H9 (cell line): ENCODE measurements at places on chromosomes 6 and 20.

DNA sequence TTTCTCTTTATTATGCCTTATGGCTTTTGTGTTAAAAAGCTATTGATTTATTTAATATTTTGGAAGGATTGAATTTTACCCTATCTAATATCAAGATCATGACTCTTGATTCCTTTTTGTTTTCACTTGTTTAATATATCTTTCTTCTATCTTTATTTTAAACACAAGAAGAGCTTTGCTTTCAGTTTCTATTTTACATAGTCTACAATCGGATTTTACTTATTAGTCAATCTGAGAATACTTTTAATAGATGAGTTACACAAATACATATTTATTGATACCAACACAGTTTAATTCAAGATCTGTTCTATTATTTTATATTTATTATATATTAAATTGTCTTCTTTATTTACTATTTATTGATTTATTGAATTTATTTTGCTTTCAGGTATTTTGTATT lies 218.8 kb downstream of the ESR1 start:
- DNase-seq = no peak

GRCh38 chr6:3337521-3338350 lies 79.0 kb downstream of the PSMG4 start:
- no peak for DNase-seq

DNA sequence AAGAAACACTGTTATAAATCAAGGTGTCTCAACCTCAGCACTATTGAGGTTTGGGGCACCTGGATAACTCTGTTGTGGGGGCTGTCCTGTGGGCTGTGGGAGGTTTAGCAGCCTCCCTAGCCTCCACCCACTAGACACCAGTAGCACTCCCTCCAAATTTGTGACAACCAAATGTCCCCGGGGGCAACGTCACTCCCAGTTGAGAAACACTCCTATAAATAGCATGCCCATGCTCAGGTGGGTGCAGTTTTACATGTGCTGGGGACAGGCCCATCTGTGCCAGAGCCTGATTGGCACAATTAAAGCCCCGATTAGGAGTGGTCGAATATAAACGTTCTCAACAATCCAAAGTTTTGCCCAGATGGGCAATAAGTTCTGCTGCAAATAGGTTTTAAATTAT lies 78.9 kb downstream of the FAM50B start:
- DNase-seq = no peak

DNA sequence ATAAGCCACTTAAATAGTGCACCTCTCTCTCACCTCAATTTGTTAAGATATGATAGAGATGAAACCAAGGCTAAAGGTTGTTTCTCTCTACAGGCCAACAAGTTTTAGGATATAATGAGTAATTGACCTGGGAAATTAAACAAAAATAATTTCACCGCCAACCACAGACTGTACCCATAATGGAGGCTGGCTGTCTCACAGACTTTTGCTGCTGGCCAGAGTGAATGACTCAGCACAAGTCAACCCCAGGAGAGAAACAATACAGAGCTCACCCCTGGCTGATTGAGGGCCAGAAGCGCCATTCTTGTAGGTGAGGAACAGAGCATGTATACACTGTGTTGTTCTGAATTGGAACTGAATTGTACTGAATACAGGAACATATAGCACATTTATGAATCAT lies 99.9 kb downstream of the CAP2 start:
- DNase-seq = no peak

- peak; percentile 44 for DNase-seq
Observed at GRCh38 chr6:53741034-53741823, 53.6 kb upstream of the LRRC1 start.

- DNase-seq = no peak
Observed at GRCh38 chr20:57229490-57229889, 37.0 kb downstream of the BMP7 start.

- no peak for DNase-seq
Observed at GRCh38 chr6:111722179-111722731, 116.6 kb upstream of the TRAF3IP2 start.

DNA sequence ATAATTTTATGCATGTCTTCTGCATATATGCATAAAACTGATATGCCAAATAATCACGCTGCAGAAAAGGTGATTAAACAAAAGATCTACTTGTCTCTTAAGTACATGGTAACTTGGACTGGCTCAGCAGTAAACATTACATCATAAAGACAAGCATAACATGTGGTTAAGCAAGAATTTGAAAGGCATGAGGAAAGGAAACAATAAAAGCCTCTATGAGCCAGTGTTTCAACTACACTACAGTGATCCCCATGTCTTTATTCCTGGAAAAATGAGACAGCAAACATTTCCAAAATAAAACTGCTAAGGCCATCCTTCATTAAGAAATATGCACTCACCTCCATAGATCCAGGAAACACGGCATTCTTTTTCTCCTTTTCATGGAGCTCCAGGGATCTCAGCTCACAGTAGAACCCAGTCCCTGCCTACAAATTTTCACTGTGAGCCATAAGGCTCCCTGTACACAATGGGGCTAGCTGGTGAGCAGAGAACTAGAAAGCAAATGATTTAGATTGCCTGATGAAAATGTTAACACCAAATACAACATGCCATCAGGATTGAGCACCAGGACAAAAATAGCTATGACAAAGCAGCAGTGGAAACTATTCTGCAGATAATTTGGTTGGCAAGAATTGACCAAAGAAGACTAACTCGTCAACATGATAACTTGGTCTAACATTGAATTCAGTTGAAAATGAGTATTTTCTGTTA lies 156.1 kb downstream of the COL21A1 start:
- no peak for DNase-seq

DNA sequence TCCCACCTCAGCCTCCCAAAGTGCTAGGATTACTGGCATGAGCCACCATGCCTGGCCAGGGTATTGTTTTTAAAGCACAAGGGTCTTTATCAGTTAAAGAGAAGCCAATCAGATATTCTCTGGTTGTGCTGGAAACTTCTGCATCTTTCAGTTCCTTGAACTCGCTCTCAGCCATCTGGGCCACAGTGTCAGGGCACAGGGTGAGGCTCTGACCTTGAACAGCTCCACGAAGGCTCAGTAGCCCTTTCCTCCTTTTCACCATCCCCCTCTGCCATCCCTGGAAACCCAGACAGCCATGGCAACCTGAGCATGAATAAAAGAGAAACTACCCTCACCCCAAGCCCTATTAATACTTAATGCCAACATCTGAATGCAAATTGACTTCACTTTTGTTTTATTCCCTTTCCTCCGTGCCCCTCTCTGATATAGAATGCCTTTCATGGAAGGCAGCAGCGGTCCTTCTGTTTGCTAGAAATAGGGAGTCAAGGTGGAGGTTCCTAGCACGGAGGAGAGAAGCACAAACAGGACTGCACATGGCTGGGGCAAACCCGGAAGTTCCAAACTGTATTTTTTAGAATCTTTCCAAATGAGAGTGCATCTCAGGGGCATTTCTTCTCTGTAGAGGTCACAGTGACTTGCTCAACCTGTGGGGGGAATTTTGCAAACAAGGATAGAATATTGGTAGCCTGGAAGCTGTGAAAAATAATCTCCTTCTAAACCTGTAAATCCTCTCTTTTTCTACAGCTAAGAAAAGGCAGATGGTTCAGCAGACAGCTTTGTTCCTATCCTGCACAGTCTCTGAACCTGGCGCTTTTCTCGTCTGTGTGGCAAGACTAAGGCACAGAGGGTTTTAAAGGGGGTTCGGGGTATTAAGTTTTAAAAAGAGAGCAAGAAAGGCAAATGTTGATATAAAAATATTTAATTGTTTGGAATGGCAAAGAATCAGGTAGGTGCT lies 176.4 kb upstream of the RREB1 start:
- DNase-seq = no peak

DNA sequence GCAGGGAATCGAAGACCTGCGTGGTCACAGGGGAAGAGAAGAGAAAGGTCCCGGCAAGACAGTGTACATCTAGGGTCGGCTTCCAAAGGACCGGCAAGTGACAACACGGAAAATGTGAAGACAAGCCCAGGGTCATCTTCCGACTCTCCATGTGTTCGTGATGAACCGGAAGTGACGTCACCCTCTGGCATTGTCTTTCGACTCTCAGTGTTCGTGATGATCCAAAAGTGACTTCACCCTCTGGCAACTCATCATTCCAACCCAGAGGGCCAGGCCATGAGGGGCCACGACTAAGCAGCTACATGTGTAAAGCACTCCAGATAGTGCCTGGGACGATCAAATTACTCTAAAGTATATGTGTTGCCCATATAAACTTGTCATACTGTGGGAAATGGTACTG lies 290.8 kb downstream of the THBS2 start:
- DNase-seq = no peak

- DNase-seq = peak; percentile 71
Observed at GRCh38 chr20:2750491-2751251, 49.8 kb downstream of the CPXM1 start.

- DNase-seq = no peak
Observed at GRCh38 chr6:125471667-125472066, 169.9 kb upstream of the HDDC2 start.

DNA sequence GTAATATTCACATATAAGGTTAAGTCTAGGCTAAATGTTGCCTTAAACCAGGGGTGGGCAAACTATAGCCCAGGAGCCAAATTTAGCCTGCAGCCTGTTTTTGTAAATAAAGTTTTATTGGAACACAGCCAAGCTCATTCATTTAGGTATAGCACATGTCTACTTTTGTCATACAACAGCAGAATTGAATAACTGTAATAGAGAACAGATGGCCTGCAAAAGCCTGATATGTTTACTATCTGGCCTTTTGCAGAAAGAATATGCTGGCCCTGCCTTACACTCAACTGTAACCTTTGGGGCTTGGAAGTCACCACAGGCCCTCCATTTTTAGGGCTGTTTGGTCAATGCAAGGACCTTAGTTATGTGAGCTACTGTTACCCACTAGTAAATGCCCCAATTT lies 17.7 kb upstream of the BCLAF1 start:
- DNase-seq = no peak

- no peak for DNase-seq
Observed at GRCh38 chr6:158311193-158311592, 1.1 kb upstream of the TULP4 start.

DNA sequence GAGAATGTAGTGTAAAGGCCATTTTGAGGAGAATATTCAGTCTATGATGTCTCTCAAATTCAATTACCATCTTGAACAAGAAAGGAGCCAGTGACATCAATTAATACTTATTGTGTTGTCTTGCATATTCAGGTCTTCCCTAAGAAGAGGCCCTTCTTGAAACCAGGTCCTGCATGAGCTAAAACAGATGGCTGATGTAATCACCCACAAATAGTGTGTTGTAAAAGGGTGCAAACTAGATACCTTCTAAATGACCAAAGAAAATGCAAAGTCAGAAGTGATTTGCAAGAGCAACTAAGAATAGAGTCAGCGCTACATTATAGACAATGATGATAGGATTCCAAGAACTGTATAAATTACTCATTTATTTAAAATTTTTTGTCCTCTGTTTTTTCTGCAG lies 97.0 kb downstream of the BTBD3 start:
- no peak for DNase-seq

GRCh38 chr6:10071631-10072220 lies 343.1 kb downstream of the TFAP2A start:
- no peak for DNase-seq

GRCh38 chr6:156883497-156884252 lies 106.5 kb downstream of the ARID1B start:
- DNase-seq = no peak

DNA sequence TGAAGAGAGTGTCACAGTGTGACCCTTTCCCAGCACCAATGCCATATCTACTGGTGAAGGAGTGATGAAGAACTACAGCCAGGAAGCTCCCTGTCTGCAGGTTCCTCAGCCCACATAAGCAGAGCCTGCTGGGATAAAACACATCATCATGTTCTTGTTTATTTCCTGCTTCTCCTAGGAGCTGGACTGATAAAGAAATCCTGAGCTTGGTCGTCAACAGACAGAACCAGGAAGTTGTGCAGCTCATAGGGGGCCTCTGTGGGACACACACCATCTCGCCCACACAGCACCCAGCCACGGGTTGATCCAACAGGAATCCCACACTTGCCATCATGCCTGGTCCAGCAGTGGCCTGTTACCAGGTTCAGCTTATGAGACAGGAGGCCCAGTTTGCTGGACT lies 2.8 kb upstream of the CSTL1 start:
- DNase-seq = no peak

GRCh38 chr6:21752054-21752811 lies 158.7 kb downstream of the SOX4 start:
- no peak for DNase-seq

GRCh38 chr20:40978761-40979160 lies 49.9 kb upstream of the TOP1 start:
- DNase-seq = no peak

- DNase-seq = no peak
Observed at GRCh38 chr6:133248241-133249001, 7.3 kb downstream of the EYA4 start.

- DNase-seq = peak; percentile 39
Observed at GRCh38 chr6:111909238-111909637, 36.0 kb upstream of the FYN start.

GRCh38 chr6:103872678-103873077 lies 987.0 kb downstream of the HACE1 start:
- DNase-seq = no peak

DNA sequence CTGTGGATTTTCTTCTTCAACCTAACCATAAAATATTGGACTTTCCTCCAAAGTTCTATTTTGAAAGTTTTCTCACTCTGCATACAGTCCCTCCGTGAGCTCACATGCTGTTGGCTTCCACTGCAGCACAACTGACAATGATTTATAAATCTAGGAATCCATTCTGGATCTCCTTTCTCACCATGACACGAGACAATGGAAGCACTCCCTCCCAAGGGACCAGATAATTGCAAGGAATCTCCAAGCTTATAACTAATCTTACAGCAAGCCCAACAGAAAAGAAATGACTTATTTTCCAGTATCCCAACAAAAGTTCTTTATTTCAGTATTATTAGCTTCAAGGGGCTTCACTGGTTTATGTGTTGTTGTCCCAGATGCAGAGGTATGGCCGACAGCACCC lies 729.0 kb downstream of the RFPL4B start:
- no peak for DNase-seq

DNA sequence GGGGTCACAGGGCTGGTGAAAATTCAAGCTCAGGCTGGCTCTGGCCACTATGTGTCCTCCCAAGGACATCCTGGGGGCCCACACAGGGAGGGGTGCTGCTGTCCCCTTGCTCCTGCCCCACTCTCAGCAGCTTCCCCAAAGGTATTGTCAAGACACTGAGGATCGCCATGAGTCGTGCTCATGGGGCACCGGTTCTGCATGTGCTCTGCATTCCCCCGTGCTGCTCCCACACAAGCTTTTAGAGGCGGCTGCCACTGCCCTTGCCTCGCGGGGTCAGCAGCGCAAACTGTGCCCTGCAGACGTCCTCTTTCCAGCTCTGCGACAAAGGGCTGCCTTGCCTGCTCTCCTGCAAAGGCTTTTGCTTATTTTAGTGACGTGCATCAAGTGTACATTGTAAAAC lies 179.8 kb downstream of the ERMARD start:
- no peak for DNase-seq
